WTC11 (cell line): ENCODE measurements at places on chromosomes 6 and 20.

DNA sequence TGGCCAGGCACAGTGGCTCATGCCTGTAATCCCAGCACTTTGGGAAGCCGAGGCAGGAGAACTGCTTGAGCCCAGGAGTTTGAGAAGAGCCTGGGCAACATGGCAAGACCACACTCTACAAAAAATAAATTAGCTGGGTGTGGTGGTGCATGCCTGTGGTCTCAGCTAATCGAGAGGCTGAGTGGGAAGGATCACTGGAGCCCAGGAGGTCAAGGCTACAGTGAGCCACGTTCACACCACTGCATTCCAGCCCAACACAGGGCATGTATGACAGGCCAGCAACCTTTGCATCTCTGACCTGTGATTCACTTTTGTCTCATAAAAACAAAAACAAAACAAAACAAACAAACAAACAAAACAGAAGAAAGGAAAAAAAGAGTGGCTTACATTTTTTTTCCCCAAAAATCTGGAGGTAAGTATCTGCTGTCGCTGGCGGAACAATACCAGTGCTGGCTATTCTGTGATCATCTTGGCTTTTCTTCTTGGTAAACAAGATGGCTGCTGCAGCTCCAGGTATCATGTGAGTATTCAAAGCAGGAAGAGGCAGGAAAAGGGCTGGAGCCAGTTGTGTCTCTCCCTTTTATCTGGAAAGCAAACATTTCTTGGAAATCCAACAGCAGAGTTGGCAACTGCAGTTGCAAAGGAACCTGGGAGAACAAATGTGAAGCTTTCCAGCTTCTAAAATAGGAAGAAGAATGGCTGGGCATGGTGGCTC, 40.4 kb upstream of the ZMYND8 start:
- DNase-seq: no peak

DNA sequence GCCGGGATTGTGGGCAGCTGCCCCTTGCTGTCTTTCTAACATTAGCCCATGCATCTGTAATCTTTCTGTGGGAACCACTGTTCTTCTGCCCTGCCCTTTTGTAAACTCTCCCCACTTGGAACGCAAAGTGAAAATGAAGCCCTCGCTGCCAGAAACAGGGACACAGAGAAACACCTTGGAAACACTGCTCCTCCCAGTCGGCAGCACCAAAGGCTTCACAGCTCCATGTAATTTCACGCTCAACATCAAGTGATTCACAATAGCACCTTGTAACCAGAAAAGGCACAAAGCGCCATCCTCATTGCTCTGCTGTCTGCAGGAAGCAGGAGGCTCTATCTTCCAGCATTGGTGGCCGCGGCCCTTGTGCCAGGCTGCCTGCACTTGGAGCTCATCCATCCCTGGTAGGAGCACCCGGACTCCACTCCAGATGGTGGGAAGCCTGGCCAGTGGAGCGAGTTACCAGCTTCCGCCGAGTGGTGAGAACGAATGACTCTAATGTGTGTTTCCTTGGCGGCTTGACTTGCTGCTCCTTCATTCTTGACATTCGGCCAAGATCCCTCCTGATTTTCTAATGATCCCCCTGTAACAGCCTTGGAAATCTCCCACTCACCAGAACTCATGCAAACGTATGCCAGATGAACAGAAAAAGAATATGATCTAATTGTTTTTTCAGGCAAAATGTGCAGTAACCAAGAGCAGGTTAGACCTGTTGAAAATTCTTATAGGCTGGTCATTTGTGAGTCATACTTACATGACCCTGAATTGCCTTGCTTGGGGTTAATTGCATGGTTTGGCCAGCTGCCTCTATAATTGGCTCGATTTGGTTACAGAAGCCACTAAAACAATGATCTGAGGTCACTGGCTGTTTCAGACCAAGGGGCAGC, 169.1 kb upstream of the CDYL start:
- DNase-seq: no peak

DNA sequence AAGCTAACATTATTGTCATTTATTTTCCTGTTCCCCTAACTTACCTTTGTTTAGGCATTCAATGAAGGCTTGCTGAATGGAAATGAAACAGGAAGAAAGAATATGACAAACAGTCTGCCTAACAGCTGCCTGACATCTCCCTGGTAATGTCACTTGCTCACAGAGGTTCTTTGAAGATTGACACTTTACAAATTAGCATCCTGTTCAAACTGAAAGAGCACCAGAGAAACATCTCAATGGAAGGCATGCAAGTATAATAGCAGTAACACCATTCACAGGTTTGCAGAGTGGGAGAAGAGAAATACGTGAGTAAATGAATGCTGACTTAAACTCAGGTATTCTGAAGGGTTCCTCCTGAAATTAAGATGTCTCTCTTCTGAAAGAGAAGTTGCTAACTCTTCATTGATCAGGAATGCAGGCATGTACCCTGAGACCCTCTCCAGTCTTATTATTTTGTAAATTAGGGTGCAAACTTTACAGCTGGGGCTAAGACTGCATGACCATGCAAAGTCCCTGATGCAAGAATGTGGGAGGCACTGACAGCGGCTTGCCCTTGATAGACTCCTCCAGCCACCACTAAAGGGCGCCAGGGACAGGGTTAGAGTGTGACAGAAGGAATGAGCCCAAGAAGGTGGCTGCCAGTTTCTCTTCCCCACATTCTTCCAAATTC, 1.3 kb upstream of the SMLR1 start:
- peak; percentile 46 for DNase-seq

GRCh38 chr6:8860671-8861070, 425.3 kb upstream of the SLC35B3 start:
- DNase-seq: no peak

GRCh38 chr20:63857764-63858392, 3.4 kb upstream of the ABHD16B start:
- no peak for DNase-seq

DNA sequence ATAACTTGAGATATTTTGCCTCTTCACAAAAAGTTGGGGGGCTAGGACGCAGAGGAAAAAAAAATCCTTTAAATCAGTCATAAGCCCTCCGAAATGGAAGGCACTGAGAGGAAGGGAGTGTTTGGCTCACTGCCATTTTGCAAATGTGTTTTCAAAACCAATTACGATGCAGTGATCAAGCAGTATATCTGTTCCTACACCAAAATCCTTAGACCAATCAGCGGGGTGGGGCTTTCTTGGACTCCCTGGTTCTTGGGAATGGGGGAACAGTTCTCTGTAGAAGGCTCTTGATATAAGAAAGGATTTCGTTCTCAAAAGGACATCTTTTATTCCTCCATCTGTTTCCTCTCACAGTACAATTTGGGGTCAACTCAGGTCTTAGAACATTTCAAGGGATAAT, 478.6 kb upstream of the JARID2 start:
- DNase-seq: no peak

- no peak for DNase-seq
Measured at GRCh38 chr6:156421933-156422332, 355.2 kb upstream of the ARID1B start.

DNA sequence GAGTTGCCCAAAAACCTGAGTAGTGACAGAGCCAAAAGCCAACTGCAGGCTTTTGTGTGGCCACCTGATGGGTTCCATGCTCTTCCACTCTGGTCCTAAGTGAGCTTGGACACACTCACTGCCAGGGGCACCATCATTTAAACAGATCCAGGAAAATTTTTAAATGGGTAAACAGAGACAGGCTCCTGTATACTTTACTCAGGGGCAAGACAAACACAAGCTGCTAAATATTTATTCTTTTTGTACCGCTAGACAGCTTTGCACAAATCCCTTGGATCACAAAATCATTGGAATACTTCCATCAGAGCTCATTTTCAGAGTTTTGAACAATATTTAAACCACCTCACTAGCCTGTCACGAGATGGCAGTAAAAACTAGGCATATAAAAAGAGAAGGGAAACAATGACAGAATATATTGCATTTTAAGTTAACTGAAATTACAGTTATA, 31.4 kb downstream of the GCLC start:
- no peak for DNase-seq

GRCh38 chr6:44824567-44824966, 437.1 kb downstream of the CDC5L start:
- DNase-seq: no peak

- no peak for DNase-seq
Measured at GRCh38 chr6:95133578-95133977, 443.8 kb upstream of the MANEA start.

GRCh38 chr6:26441977-26442376, 1.7 kb downstream of the BTN3A3 start:
- DNase-seq: no peak

- DNase-seq: no peak
Measured at GRCh38 chr20:1134355-1134754, 16.0 kb downstream of the PSMF1 start.

DNA sequence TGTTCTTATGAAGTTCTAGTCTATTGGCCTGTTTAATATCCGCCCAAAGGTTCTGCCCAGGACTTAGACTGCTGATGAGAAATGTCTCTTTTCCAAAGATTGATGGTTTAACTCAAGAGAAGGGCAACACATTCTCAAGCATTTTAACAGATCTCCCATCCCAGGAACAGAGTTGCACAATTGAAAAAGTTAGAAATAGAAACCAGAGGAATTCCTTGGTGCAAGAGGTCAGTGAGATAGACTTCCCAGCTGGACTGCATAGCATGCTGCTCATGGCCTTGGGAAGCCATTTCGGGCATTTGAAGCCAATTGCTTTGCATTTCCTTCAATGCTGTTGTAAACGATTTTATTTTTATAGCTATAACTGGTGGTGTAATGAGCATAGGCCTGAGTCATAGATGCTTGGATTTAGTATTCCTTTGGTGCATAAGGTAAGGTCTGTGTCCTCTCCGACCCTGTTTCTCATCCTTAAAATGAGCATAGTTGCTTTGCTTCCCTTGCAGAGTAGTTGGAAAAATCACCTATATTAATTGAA, 292.2 kb upstream of the JAG1 start:
- no peak for DNase-seq

DNA sequence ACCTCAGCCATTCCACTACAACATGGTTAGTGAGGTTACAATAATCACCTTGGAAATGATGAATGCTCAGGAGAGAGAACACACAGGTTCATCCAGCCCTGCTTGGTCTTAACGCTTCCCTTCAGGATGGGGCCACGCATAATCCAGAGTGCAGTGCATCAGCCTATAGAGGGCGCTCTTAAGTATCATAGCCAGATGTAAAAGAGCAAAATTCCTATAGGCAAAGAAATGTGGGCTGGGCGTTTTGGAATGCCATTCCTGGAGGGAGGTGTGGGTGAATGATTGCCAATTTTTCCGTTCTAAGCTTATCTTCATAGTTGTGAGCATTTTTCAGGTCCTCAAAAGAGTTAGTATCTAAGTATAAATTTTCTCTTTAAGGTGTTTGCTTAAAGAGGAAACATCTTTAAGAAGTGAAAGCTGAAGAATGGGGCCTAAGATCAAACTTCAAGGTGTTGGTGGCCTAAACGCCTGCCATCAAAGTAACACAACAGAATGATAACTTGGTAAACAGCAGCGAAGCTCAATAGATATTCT, 1.8 kb downstream of the RIPOR2 start:
- DNase-seq: peak; percentile 61

- no peak for DNase-seq
Measured at GRCh38 chr6:10561611-10562199, 40.6 kb downstream of the GCNT2 start.

DNA sequence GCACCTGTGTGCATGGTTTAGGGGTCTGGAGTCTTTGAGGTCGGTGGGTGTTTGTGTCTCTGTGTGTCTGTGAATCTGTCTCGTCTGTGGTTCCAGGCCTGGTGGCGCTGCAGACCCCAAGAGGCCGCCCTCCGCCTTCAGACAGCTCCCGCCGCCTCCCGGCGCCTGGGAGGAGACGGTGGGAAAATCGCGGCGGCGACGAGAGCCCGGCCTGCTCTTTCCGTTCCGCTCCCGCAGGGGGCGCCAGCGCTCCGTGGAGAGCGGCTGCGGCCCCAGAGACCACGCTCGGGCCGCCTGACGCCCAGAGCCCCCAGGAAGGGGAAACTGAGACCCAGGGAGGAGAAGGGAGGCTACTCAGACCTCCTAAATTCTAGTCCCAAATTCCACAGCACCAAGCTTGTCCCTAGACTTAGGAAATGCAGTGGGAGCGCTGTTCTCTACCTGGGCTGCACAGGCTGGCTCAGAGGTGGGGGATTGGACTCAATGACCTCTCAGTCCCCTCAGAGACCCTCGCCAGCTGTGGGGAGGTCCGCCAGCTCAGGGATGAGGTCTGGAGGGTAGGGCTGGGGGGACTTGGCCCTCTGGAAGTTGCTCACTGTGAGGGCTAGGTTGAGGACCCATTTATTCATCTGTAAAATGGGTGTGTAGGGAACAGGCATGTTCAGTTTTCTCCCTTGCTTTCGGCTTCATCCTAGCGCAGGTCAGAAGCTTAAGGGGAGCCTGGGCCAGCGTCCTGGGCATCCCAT, 36.9 kb upstream of the BLCAP start:
- peak; percentile 79 for DNase-seq

GRCh38 chr20:17171746-17172280, 55.0 kb upstream of the PCSK2 start:
- DNase-seq: no peak

DNA sequence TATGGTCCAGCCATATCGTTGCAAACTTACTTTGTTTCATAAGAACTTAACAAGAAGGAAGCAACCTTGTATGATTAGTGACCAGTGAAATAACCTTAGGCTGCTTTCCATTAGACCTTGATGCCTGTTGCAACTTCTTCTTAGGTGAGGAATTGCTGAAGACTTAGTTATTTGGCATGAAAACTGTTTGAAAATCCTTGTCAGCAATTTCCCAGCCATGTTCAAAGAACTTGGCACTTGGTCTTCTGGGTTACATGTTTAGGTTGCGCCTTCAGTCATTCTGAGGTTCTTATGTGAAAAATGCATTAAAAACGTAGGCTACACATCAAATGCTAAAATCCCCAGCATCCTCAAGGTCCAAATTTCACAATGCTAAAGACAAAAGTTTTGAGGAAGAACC, 232.0 kb upstream of the CEP162 start:
- DNase-seq: no peak

DNA sequence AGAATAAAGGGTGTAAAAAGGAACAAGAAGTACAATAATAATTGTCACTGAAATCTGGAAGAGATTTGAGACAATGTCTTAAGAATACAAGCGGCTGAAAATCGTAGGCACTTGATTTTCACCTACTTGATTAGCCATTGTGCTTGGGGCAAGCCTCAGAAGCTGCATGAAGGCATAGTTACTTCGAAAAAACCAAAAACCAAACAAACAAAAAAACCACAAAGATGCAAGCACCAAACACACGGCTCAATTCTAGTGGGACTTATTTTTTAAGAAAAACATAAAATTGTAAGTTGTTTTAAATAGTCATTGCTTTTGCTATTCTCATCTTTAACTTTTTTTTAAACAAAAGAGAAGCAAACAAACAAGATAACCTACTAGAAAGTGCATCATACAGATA, 235.6 kb downstream of the OGFRL1 start:
- DNase-seq: no peak

DNA sequence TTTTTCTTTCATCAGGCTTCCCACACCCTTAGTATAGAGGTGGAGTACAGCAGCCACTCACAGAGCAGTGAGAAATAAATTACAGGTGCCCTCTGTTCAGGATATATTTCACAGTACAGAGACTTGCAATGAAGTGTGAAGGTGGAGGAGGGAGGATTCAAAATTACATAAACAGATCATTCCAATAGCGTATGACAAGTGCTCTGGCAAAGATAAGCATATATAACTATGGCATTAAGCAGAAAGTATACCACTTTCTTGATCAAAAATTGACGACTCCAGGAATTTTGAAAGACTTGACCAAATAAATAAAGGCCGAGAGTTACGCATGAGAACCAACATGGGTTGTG, 108.7 kb downstream of the GPX5 start:
- DNase-seq: no peak

- DNase-seq: no peak
Measured at GRCh38 chr6:55210952-55211351, 36.6 kb downstream of the HCRTR2 start.

- DNase-seq: no peak
Measured at GRCh38 chr6:130063806-130064205, 45.4 kb downstream of the L3MBTL3 start.

- peak; percentile 56 for DNase-seq
Measured at GRCh38 chr20:34998331-34998950, 42.8 kb downstream of the MYH7B start.
